ENCODE measurements at places on chromosomes 3 and 15.

GRCh38 chr15:93348711-93349545, 259.9 kb upstream of the RGMA start:
- no peak for DNase-seq

- DNase-seq, result no peak
These were observed 13.9 kb downstream of the YEATS2 start for GRCh38 chr3:183711516-183711915.

DNA sequence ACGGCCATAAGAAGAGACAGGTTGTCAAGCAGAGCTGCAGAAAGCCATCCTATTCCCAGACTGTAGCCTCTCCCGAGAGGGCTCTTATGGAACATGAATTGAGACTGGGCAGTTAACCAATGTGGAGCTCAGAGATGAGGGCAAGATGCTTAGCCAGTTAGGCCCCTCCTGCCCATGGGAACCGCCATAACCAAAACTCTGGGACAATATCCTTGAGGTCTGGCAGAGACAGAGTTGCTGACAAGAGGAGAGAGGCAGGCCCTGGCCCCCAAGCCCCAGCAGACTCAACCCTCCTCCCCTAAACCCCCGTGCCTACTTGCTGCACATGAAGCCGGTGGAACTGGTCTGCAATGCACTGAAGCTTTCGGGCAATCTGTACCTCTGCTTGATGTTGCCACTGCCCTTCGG, 4.8 kb downstream of the BMF start:
- DNase-seq, result no peak

DNA sequence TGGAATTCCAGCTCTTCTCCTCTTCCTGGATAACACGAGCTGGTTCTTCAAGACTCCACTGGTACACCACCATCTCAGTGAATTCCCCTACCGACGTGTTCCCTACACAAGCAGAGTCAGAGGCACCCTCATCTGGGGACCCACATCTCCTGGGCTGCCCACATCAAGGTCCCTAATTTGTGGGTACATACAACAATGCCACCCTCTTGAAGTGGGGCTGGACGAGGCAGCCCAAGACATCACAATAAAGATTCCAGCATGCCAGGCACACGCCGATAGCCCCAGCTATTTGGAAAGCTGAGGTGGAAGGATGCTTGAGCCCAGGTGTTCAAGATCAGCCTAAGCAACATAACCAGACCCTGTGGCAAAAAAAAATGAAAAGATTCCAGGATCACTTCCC, 221.2 kb upstream of the LINGO1 start:
- no peak for DNase-seq

DNA sequence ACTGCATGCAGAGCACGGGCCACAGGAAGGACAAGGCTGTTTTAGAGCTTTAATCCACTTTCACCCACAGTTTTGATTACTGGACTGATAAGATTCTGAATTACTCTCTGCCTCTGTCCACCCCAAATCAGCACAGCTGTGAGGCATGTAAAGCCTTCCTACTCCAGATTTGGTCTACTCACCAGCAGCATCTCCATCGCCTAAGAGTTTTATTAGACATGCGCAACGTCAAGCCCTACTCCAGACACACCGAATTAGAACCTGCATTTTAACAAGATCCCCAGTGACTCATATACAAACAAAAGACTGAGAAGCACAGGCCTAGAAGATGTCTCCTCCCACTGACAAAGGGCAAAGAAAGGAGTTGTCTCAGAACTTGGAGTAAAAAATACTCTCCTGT, 221.2 kb downstream of the TUSC7 start:
- DNase-seq, result no peak

- no peak for DNase-seq
These were observed 212.6 kb upstream of the PLSCR5 start for GRCh38 chr3:146817704-146818103.

GRCh38 chr3:161254861-161255260, 33.8 kb downstream of the NMD3 start:
- no peak for DNase-seq

- no peak for DNase-seq
These were observed 62.6 kb downstream of the SLC7A14 start for GRCh38 chr3:170523248-170523647.

GRCh38 chr15:95742836-95743235, 587.7 kb upstream of the NR2F2 start:
- DNase-seq, result no peak

- DNase-seq, result no peak
These were observed 60.3 kb downstream of the CTNNB1 start for GRCh38 chr3:41259449-41260062.

GRCh38 chr3:104353951-104354350, 1012.8 kb upstream of the ALCAM start:
- DNase-seq, result no peak

- DNase-seq, result no peak
These were observed 517.3 kb downstream of the DIPK2A start for GRCh38 chr3:144488927-144489326.

GRCh38 chr15:99536422-99537040, 29.3 kb upstream of the MEF2A start:
- no peak for DNase-seq

DNA sequence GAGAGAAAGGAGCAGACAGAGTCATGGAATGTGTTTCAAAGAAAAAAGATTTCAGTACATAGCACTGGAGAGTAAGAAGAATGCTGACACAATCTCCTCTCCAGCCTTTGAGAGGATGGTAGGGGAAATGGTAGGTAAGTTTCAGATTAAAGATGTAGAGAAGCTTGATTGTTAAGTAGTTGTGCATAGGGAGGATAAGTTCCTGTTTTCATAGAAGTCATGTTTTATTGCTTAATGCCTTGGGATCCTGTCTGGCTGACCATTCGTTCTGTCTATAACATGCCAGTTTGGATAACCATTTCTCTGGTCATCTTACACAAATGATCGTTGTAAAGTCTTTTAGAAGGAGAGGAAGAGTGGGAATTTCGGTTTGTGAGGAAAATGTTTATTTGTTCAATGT, 95.7 kb upstream of the IGSF10 start:
- DNase-seq, result no peak

Measured in activated naive CD4-positive, alpha-beta T cell (primary cell).